Placental epithelial cell (primary cell): ENCODE measurements at places on chromosomes 1 and 21. TPM values are rescaled to one million over a fixed set of nuclear protein-coding genes. Genes with fewer than 3 reads are reported as not detected.

Gene MTARC1
- 0.65 and 1.2 TPM in 2 replicates for total RNA-seq

Gene EPHB2
- 3.5 and 25.9 TPM in 2 replicates for total RNA-seq

Gene OR2AK2
- not detected in 2 replicates for total RNA-seq

Gene LCE6A
- total RNA-seq: not detected in 2 replicates

Gene L1TD1
- total RNA-seq: 72.0 and 72.6 TPM in 2 replicates

Gene TMOD4
- not detected in 2 replicates for total RNA-seq
